ENCODE measurements at places on chromosomes 6 and 20.
A peak's percentile ranks its signal among the peaks of the same experiment; 100 is the strongest.

DNA sequence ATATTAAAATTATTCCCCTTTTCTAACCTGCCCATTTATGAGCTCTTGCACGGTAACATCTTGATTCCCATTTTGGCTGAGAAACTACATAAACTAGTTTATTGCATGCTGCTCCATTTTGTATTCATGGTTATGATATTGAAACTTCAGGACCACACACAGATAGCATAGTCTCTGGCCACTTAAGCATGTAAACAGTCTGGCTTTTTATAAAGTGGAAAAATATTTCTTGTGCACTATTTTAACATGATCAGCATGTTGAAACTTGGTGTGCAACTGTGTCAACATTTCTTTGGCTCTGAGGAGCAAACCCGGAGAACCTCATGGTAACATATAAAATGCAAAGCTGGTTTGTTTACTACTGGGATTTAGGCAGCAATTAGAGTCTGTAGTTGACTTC lies 70.7 kb downstream of the SLX4IP start:
- DNase-seq: no peak

- DNase-seq: no peak
Observed at GRCh38 chr6:24441599-24441904, 38.8 kb downstream of the MRS2 start.

DNA sequence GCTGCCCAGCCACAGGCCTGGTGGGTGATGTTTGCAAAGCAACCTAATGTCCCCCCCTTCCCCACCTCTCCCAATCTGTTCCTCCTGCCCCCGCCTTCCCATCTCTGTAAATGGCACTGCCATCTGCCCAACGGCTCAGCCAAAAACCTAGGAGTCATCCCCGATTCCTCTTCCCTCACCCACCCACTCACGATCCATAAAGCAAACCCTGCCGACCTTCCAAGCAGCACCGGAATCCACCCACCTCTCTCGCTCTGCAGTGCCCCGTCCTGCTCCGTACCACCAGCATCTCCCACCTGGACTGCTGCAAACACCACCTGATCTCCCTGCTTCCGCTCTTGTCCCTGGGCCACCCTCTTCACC lies 37.6 kb downstream of the SULF2 start:
- no peak for DNase-seq

GRCh38 chr20:46546298-46546697 lies 4.2 kb downstream of the OCSTAMP start:
- no peak for DNase-seq

- no peak for DNase-seq
Observed at GRCh38 chr6:148907573-148907972, 160.7 kb downstream of the UST start.

- peak; percentile 10 for DNase-seq
Observed at GRCh38 chr6:45420083-45420908, 42.6 kb upstream of the SUPT3H start.

DNA sequence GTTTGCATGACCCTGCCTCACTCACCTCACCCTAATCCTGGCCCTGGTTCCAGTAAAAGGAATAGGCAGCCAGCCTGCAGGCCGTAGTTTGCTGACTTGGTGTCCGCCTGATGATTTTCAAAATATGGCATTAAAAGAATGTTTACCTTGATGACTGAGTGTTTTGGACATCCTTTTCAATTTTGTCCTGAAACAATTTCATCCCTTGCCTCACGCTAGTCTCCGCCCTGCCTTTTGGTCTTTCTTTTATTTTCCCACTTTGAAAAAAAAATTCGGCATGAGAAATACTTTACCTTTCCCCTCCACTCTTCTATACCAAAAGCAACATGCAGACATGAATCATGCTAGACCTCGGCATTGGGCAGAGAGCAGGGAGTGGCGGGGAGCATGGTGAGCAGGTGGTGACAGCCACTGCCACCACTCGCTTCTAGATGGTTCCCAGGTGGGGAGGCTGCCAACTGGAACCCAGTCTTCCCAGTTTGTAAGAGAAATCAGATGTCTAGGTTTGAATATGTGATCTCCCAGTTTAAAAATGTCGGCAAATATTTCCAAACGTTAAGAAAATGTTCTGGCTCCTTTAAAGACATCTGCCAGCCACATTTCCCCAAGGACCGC lies 9.4 kb downstream of the CD40 start:
- no peak for DNase-seq

DNA sequence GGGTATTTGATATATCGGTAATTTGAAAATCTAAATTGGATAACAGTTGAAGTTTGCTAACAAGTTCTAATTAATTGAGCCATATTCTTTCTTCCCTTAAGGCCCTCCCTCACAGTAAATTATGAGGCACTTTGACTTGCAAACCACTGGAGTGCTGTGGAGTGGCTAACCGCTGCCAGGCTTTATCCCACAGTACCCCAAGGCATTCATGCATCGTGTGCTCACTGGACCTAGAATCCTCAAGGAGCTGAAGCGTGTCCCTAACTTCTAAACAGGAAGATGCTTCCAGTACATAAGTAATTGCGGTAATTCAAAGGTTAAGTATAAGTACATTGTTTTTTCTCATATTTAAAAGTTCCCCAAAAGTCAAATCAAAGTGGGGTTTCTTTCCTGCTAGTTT lies 499.9 kb downstream of the TFAP2A start:
- DNase-seq: no peak

GRCh38 chr20:3712279-3712873 lies at the start of gene SIGLEC1:
Gene SIGLEC1, minus strand, starts transcription at chr20:3712600. Its CDS starts 5,472 bp downstream, at chr20:3707128.
- no peak for DNase-seq

GRCh38 chr20:47224300-47224791 lies 132.2 kb downstream of the ZMYND8 start:
- no peak for DNase-seq

DNA sequence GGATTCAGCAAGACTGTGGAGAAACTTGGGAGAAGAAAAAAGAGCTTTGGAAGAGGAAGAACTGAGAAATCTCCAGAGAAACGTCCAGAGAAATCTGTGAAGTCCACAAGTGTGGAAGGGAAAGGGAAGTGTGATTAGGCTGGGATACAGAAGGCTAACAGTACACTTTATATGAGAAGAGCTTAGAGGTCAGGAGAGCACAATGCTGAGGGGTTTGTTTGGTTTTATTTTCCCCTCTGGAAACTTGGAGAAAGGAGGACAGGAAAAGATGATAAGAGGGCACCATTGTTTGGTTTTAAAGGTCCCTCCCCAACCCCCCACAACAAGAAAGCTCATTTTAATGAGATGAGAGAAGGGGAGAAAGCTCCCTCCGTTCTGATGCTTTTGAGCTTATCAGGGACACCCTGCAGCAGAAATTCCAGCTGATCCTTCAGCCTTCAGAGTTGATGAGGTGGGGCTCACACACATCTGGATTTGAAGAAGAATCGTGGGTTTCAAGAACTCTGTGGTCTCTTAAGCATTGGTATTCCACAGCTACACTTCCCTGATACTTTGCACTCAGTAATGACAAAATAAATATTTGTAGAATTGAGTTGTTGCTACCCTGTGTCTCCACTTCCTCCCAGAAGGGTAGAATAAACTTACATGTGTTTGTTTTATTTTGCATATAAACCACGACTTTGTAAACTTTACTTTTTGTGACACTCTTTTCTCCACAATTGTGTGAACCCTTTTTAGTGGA lies 1.9 kb downstream of the NT5E start:
- DNase-seq: no peak

GRCh38 chr20:57596998-57597939 lies 23.0 kb downstream of the ZBP1 start:
- peak; percentile 81 for DNase-seq

DNA sequence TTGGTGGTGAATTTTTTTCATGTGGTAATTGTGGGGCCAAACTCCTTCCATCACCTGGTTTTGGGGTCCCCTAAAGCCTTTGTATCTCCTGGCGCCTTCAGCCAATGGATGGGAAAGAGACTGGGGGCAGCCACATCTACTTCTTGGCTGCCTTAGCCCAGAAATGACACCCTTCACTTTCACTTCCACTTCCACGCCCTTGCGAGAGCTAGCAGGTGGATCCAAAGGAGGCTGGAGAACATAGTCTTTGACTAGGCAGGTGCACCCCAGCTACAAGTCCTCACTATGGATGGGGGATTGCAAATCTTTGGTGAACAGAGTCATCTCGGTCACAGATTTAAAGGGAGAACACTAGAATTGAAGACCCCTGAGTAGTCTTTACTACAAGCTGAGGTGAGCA lies 70.8 kb downstream of the NDUFAF5 start:
- no peak for DNase-seq

- DNase-seq: peak; percentile 36
Observed at GRCh38 chr6:135411339-135411738, 86.2 kb downstream of the AHI1 start.

- no peak for DNase-seq
Observed at GRCh38 chr6:135902756-135903331, 51.3 kb downstream of the PDE7B start.

DNA sequence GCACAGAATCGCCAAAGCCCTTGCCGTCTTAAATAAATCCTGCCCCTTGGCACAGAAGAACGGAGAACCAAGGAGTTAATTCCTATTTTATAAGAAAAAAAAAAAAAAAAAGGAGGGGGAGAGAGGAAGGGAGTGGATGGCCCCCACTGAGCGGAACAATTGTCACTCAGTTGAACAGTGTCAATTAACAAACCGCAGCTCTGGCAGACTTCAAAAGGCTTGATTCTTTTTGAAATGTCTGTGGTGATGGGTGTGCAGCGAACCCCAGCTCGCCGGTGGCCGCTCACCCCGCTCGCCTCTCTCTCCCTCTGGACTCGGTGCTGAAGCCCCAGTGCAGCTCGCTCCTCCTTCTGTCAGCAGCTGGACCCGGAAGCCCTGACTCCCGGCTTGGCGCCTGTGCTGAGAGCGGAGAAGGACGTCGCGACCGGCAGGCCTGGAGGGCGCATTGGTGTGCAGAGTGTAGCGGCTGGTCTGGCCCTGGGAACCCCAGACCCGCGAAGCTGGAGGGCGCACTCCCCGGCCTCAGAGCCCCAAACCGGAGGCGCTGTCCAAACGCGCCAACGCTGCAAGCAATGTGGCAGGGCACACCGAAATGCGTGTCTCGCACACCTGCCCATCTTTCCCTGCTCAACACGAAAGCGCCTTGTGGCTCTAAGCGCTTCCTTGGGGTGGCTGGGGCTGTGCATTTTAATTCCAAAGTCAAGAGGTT lies 3.4 kb downstream of the LINC00237 start:
- peak; percentile 27 for DNase-seq

GRCh38 chr6:40825102-40825501 lies 213.9 kb downstream of the UNC5CL start:
- DNase-seq: no peak

DNA sequence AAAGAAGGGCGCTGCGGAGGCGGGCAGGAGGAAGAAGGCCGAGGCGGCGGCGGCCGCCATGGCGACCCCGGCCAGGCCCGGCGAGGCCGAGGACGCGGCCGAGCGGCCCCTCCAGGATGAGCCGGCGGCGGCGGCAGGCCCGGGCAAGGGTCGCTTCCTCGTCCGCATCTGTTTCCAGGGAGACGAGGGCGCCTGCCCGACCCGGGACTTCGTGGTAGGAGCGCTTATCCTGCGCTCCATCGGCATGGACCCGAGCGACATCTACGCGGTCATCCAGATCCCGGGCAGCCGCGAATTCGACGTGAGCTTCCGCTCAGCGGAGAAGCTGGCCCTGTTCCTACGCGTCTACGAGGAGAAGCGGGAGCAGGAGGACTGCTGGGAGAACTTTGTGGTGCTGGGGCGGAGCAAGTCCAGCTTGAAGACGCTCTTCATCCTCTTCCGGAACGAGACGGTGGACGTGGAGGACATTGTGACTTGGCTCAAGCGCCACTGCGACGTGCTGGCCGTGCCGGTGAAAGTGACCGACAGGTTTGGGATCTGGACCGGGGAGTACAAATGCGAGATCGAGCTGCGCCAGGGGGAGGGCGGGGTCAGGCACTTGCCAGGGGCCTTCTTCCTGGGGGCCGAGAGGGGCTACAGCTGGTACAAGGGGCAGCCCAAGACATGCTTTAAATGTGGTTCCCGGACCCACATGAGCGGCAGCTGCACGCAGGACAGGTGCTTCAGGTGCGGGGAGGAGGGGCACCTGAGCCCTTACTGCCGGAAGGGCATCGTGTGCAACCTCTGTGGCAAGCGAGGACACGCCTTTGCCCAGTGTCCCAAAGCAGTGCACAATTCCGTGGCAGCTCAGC lies 780 bp downstream of the ZCCHC3 start:
- peak; percentile 82 for DNase-seq

GRCh38 chr6:106084989-106085691 lies 996 bp upstream of the PRDM1 start:
- no peak for DNase-seq

- DNase-seq: peak; percentile 88
Observed at GRCh38 chr6:166718516-166718915, 91.5 kb upstream of the RPS6KA2 start.

DNA sequence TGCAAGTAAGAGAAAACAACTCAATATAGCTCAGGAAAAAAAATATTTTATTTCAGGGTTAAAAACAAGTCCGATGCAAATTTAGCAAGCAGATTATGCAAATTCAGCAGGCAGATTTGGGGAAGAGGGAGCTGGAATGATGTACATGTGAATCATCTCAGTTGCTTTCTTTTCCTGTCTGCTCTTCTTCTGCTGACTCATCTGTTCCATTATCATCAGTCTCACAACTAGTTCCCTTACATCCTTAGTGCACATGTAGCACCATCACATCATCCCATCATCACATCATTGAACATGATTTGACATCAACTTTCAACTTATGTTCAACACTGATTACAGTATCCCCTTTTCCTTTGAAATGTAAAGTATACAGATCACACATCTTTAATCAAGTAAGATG lies 11.5 kb upstream of the DEFB113 start:
- DNase-seq: no peak

GRCh38 chr20:2397595-2398145 lies 17.0 kb downstream of the TGM6 start:
- no peak for DNase-seq

DNA sequence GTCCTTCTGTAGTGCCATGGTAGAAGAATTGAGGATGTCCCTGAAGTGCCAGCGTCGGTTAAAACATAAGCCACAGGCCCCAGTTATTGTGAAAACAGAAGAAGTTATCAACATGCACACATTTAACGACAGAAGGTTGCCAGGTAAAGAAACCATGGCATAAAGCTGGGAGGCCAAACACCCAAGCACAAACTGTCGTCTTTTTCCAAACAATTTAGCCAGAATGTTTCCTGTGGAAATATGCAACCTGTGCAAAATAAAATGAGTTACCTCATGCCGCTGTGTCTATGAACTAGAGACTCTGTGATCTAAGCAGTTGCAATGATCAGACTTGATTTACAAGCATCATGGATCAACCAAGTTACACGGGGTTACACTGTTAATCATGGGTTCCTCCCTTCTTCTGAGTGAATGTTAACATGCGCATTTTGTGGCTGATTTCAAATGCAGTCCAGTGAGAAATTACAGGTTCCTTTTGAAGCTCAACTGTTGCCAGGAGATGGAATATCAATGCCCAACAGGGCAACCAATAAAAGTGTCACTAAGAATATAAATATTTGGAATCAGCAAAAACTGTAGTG lies 674.9 kb downstream of the GRIK2 start:
- no peak for DNase-seq

- no peak for DNase-seq
Observed at GRCh38 chr6:157556144-157556645, 175.2 kb downstream of the ZDHHC14 start.

- peak; percentile 58 for DNase-seq
Observed at GRCh38 chr6:119348096-119348747, 1.3 kb downstream of the MAN1A1 start.

- peak; percentile 34 for DNase-seq
Observed at GRCh38 chr20:17568972-17569521, 828 bp upstream of the DSTN start.

All from erythroblast (primary cell).